ENCODE measurements at places on chromosomes 13 and 19.

DNA sequence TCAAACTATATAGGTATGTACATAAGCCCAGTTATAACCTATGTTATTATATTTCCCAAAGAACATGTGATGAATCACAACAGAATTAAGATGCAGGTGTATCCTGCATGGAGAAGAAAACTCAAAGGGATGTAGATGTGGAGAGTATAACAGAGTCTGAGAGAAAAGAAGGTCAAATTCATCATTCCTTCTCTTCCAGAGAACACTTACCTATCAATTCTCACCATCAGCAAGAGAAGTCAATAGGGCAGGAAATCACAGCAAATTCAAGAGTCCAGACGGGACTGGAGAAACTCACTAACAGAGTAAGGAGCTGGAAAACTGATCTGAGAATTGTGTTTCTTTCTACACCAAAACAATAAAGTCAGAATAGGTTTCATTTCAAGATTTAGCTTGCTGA is 28.4 kb downstream of the DIAPH3 start:
- DNase-seq: no peak

GRCh38 chr13:30504081-30504480 is 38.3 kb upstream of the HMGB1 start:
- no peak for DNase-seq

DNA sequence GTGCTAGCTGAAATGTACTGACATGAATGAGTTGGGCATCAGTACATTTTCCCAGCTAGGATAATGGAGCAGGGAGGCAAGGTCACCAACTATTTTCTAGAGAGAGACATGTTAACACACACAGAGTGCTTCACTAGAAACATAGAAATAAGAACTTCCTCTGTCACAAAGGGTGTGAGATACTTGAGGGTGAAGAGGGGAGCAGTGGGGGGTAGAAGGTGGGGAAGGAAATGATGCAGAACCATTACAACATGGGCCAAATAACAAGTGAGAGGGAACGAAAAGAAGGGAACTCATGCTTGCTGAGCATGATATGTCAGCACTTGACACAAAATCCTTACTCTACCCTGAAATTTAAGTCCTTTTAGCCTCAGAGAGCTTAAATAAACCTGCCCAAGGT is 87.8 kb upstream of the RFC3 start:
- DNase-seq: peak; percentile 43

GRCh38 chr13:101706651-101707050 is 254.2 kb downstream of the ITGBL1 start:
- DNase-seq: no peak

- no peak for DNase-seq
These were observed 4.4 kb downstream of the FFAR1 start for GRCh38 chr19:35352177-35352447.

DNA sequence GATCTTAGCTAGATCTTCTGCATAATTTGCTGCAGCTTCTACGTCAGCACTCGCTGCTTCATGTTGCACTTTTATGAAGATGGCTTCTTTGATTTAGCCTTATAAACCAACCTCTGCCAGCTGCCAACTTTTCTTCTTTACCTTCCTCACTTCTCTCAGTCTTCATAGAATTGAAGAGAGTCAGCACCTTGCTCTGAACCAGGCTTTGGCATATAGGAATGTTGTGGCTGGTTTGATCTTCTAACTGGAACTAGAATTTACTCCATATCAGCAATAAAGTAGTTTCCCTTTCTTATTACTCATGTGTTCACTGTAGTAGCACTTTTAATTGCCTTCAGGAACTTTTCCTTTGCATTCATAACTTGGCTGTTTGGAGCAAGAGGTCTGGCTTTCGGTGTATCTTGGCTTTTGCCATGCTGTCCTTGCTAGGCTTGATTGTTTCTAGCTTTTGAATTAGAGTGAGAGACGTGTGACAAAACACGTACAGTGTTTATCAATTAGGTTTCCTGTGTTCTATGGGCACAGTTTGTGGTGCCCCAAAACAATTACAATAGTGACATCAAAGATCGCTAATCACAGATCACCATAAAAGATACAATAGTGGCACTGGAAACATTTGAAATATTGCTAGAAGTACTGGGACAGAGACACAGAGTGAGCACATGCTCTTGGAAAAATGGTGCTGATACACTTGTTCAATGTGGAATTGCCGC is 50.7 kb downstream of the NDFIP2 start:
- DNase-seq: no peak

- no peak for DNase-seq
These were observed 852 bp upstream of the SHISA7 start for GRCh38 chr19:55443824-55444480.

DNA sequence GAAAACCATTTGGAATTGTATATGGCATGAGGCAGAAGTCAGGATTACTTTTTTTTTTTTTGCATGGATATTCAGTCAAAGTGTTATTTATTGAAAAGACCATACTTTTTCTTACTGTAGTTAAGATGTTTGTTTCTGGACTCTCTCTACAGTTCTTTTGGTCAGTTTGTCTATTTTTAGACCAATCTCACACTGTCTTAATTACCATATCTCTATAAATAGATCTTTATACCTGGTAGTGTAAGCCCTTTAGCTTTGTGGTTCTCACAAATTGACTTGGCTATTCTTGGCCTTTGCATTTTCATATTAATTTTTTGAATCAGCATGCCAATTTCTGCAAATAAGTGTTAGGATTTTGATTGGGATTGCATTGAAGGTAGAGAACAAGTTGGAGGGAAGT is 96.8 kb downstream of the MAB21L1 start:
- DNase-seq: no peak

- no peak for DNase-seq
These were observed 19.2 kb upstream of the C2CD4C start for GRCh38 chr19:428149-428548.

DNA sequence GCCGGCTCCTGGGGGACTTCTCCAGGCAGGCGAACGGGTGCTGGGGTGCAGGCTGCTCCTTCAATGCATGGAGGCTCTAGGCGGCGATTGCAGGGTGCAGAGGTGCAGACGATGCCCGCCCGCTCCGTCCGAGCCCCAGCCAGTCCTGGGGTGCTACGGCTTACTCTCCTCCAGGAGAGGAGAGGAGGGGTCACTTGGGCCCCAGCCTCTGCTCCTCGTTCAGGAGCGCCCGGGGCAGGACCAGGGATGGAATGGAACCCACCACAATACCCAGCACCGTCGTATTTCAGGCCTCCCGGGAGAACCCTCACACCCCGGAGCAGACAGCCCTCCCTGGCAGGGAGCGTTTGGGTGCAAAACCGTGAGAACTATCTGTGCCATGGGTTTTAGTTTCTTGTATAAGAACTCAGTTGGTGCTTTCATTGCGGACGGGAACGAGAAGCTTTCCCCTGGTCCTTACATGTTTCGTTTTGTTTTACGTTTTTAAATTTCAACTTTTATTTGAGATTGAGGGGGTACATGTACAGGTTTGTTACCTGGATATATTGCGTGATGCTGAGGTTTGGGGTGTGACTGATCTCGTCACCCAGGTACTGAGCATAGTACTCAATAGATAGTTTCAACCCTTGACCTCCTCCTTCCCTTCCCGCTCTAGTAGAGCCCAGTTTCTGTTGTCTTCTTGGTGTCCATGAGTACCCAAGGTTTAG is 46.8 kb downstream of the ARHGEF18 start:
- DNase-seq: no peak

- no peak for DNase-seq
These were observed 44.3 kb downstream of the SHISA2 start for GRCh38 chr13:26007261-26008125.

GRCh38 chr13:110929104-110929777 is 14.4 kb upstream of the ANKRD10 start:
- DNase-seq: no peak

GRCh38 chr13:30846311-30846710 is 59.8 kb upstream of the MEDAG start:
- no peak for DNase-seq

GRCh38 chr13:30034458-30034795 is 184.0 kb upstream of the UBL3 start:
- DNase-seq: no peak

GRCh38 chr19:38846097-38846496 is 3.7 kb downstream of the HNRNPL start:
- DNase-seq: no peak

DNA sequence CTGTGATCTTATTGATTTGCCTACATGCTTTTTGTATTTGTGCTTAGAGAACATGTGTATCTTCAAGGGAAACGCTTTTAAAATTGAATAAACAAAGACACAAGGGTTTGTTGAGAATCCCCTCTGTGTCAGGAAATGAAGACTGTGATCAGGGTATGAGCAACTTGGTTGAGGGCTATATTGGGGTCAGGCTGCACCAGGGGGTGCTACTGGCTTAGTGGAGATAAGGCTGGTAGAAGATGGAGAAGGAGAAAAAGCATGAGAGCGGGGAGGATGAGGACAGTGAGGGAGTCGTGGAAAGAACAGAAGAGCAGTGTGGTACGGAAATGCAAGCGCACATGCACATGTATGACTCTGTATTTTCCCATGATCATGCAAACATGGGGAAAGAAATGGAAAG is 201.6 kb downstream of the MTUS2 start:
- no peak for DNase-seq

DNA sequence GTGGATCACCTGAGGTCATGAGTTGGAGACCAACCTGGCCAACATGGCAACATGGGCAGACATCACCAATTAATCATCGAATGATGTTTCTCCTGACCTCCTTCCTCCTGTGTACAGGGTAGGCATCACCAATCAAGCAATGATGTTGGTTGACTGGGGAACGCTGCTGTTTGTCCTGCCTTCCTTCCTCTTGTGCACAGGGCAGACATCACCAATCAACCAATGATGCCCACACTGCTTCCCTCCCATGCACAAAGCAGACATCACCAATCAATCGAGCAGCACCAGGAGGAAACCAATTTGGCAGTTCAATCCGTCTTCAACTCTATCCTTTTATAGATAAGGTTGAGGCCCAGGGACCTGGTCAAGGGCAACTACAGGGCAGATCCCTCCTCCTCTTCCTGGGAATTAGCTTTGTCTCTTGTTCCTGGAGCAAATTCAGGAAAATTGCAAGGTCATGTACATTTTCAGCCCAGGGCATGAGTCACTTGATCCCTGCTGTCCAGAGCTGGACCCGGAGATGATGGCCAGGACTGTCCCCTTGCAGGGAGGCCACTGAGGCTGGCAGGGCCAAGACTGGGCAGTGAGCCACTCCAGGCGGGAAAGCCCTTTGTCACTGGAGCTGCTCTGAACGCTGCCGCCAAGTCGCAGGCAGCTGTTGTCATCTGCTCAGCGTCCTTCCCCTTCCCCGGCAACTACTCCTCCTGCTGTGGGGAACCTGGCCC is 5.3 kb upstream of the CSNK1G2 start:
- DNase-seq: no peak

DNA sequence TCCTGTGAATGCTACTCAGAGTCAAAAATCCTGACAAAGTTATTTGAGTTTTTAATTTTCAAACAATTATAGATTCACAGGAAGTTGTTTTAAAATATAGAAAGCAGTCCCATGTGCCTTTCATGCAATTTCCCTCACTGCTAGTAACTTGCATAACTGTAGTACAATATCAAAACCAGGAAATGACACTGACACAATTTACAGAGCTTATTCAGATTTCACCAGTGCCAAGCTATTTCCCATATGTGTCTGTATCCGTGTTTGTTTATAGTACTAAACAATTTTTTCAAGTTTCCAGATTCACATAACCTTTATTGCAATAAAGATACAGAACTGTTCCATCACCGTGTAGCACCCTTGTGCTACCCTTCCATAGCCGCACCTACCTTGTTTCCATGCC is 934.6 kb downstream of the PCDH17 start:
- no peak for DNase-seq

DNA sequence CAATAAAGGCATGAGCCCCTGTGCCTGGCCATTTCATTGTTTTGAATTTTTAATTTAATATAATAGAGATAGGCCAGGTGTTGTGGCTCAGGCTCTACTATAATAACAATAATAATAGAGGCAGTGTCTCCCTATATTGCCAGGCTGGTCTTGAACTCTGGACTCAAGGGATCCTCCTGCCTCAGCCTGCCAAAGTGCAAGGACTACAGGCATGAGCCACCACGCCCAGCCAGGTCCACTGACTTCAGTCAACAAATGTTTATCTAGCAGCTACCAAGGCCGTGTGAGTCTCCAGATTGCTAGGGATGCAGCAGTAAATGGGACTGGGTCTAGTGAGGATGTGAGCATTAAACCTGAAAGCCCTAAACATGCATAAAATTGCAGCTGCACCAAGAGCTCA is 13.8 kb upstream of the ILF3 start:
- no peak for DNase-seq
